SJCRH30 (cell line): ENCODE measurements at places on chromosomes 5 and 9. TPM values are rescaled to one million over a fixed set of nuclear protein-coding genes. Genes with fewer than 3 reads are reported as not detected.

IFNA13 gene
- not detected in 2 replicates for total RNA-seq

OR1L4 gene
- total RNA-seq = not detected in 2 replicates

GRCh38 chr9:22838266-22838665, 391.6 kb downstream of the DMRTA1 start:
- H3K36me3 ChIP-seq = no peaks in the 10 kb centered on the region
- H3K27me3 ChIP-seq = no peaks in the 10 kb centered on the region
- no peak overlapping the region for H3K4me3 ChIP-seq
- no peaks in the 10 kb centered on the region for H3K4me1 ChIP-seq
- no peak for DNase-seq

- no peaks in the 10 kb centered on the region for H3K27me3 ChIP-seq
- H3K4me1 ChIP-seq = no peaks in the 10 kb centered on the region
- H3K4me3 ChIP-seq = no peak overlapping the region
- no peaks in the 10 kb centered on the region for H3K36me3 ChIP-seq
- no peak for DNase-seq
Measured at GRCh38 chr5:1648806-1649205, 125.0 kb upstream of the LPCAT1 start.

- no peaks in the 10 kb centered on the region; the same call in 1 of the 2 replicates for H3K27me3 ChIP-seq
- no peak overlapping the region for H3K27ac ChIP-seq
- H3K4me3 ChIP-seq = no peak overlapping the region
- DNase-seq = no peak
- H3K4me1 ChIP-seq = no peaks in the 10 kb centered on the region
Measured at GRCh38 chr9:98095401-98095800, 23.6 kb downstream of the TRIM14 start.

GRCh38 chr9:130332384-130332926, 66.9 kb downstream of the HMCN2 start:
- DNase-seq = peak; percentile 70
- no peaks in the 10 kb centered on the region for H3K36me3 ChIP-seq
- no peaks in the 10 kb centered on the region for H3K27me3 ChIP-seq
- peaks cover 77% of the 10 kb centered on the region for H3K4me1 ChIP-seq

GRCh38 chr9:86749894-86750255, 197.4 kb downstream of the GAS1 start:
- H3K27ac ChIP-seq = peak overlapping the region; percentile 1; the same call in 1 of the 2 replicates
- no peaks in the 10 kb centered on the region for H3K27me3 ChIP-seq
- H3K4me3 ChIP-seq = no peak overlapping the region
- no peaks in the 10 kb centered on the region for H3K36me3 ChIP-seq

DNA sequence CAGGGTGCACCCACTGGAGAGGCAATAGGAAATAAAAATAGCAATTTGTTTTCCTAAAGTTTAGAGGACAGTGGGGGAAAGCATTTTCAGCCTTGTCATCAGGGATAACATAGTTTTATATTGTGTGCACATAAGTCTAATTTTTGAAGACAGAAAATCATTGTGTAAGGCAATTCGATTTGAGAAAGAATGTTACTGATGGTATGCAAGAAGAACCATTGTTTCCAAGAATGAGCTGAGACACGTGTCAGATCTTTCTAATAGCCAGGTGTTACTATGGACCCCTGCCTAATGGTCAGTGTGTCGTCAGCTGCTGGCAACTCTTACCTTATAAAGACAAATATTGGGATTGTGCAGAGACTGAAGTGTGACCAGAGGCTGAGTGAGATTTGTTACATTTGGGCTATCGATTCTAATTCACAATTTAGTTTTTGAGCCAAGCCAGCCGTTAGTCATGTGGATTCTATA, 67.1 kb upstream of the PPP2R2B start:
- no peaks in the 10 kb centered on the region for H3K27me3 ChIP-seq
- H3K27ac ChIP-seq = no peak overlapping the region
- no peak overlapping the region for H3K4me3 ChIP-seq
- H3K36me3 ChIP-seq = no peaks in the 10 kb centered on the region
